ENCODE measurements at places on chromosomes 7 and 10.

DNA sequence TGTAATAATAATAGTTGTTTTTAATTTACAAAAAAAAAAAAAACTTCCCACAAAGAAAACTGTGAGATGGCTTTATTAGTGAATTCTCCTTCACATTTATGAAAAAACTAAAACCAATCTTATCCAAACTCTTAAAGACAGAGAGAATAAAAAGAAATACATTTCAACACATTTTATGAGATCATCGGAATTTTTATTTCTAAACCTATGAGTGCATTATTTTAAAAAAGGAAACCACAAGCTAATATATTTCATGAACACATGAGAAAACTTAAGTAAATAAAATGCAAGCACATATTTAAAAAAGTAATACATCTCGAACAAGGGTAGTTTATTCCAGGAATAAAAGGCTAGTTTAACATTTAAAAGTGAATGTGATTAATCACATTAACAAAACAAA, 31.5 kb downstream of the C7orf25 start:
- no peak for DNase-seq

- no peak for DNase-seq
Observed at GRCh38 chr7:152968514-152968913, 209.0 kb downstream of the ACTR3B start.

- DNase-seq: no peak
Observed at GRCh38 chr10:110790913-110791506, 80.7 kb upstream of the PDCD4 start.

GRCh38 chr10:35639021-35639727, 2.9 kb downstream of the FZD8 start:
- DNase-seq: peak; percentile 46

DNA sequence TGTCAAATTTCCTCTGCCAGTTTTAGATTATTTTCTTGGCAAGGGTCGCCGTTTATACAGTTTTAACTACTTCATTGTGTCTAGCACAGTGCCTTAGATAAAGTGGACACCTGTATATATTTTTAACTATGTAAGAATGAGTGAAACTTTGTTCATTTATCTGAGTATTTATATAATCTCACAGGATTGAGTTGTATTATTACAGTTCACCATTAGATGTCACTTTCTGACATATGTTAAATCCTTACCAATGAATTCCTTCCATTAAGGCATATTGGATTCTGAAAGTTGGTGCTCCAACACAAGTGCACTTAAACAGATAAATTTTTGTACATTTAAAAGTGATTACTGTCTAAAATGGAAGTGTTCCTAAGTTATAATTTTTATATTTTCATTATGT, 43.0 kb downstream of the ZMYND11 start:
- DNase-seq: peak; percentile 51

DNA sequence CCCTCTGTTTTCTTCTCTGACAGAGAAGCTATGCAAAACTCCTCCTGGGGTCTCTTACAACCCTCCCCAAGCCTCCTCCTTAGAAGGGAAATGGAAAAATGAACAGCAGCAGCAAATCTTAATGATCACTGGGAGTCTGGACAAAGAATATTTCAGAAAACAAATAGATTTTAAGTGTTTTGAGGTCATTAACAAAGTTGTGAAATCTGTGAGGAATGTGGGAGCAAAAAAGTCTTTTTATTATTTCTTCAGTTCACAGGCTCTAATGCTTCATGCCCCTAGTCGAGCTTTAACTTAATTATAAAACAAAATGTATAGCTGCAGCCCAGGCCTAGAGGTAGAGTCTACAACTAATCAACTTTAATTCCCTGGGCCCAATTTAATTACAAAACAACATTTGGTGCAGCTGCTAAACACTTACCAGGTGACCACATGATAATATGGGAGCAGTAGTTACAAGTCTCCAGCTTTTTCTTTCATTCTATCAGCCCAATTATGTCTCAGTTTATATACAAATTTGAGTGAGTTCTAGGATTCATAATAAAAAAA, 293.2 kb downstream of the THSD7A start:
- no peak for DNase-seq

DNA sequence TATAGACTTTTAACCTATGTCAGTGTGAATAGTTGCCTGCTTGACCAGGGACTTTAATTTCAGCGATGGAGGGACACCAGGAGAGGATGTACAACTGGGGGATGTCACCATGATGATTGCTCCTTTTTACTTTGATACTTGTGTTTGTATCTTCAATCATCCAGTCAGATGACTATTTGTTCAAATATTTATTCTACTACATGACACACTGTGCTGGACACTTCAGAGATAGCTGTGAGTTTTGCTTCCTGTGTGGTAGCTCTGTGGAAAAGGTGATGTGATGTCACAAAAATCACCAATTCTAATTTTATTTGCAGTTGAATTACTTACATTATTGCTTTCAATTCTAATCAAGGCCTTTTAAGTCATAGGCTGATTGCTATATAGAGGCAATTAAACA, 62.7 kb upstream of the CREB5 start:
- no peak for DNase-seq

DNA sequence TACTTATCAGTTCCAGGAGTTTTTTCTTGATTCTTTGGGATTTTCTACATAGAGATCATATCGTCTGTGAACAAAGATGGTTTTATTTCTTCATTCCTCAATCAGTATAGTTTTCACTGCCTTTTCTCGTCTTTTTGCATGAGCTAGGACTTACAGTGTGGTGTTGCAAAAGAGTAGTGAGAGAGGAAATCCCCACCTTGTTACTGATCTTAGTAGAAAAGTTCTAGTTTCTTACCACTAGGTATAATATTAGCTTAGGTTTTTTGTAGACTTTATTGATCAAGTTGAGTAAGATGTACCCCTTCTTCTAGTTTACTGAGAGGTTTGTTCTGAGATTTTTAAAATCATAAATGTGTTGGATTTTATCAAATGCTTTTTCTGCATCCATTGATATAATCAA, 123.3 kb downstream of the TMEM26 start:
- DNase-seq: no peak

DNA sequence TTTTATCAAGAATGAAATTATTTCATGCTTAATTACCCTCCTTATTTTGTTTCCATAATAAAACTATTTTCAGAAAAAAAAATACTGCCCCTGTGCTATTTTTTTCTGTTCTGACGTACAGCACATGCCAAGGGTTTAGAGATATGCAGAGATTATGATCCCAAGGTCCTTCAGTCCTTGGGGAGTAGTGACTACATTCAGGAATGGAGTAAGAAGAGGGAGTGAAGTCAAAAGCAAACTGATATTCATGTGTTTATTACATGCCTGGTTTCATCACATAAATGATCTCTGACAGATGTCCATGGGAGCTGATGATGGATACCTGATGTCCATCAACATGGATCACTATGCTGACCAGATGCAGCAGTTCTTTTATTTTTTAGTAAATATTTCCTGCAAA, 17.2 kb downstream of the AKAP9 start:
- DNase-seq: no peak

- no peak for DNase-seq
Observed at GRCh38 chr7:142168746-142169145, 57.2 kb downstream of the MGAM2 start.

GRCh38 chr7:5528071-5528814, 104.6 kb upstream of the TNRC18 start:
- no peak for DNase-seq

DNA sequence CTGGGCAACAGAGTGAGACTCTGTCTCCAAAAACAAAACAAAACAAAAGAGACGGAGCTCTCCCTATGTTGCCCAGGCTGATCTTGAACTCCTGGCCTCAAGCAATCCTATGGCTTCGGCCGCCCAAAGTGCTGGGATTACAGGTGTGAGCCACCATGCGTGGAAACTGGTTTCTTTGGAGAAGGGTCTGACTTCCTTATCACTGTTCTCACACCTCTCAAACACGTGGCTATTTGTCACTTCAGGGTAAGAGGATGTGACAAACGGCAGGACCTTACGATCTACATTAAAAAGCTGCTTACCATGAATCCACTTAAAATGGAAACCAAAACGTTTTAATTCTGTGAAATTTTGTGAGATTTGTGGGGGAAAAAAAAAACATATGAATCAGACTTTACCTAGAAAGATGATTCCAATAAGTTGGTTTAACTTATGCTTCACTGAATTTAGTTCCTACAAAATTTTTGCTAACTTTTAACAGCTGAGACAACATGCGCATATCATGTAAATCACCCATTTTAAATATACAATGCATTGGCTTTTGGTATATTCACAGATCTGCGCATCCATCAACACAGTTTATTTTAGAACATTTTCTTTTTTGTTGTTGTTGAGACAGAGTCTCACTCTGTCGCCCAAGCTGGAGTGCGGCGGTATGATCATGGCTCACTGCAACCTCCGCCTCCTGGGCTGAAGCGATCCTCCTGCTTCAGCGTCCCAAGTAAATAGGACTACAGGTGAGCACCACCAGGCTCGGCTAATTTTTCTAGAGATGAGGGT, 18.7 kb upstream of the FOXK1 start:
- peak; percentile 35 for DNase-seq

DNA sequence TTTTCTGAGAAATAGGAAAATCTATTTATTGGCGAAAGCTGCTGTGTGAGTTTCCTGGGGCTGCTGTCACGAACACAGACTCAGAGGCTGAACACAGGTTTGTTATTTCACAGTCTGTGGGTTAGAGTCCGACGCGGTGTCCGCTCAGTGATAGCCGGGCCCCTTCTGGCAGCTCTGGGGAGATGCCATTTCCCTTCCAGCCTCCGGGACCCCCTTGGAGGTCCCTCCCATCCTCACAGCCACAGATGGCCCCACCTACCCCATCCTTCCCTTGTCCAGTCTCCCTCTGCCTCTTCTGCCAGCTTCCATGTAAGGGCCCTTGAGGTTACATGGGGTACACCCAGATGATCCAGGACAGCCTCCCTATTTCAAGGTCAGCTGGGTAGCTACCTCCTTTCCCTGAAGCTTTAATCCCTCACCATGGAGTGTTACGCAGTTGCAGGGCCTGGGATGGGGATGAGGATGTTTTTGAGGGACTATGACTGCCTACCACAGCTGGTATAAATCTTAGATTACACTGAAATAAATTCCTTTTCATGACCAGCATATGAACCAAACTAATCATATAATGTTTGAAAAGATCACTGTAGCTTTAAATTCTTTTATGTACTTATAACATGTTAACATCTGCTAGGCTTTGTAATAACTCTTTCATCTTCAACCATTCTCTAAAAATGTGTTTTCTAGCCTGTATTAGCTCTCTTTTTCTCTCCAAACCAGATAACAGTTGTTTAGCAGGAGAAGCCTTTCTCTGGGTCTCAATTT, 98.5 kb downstream of the WDR37 start:
- DNase-seq: no peak

DNA sequence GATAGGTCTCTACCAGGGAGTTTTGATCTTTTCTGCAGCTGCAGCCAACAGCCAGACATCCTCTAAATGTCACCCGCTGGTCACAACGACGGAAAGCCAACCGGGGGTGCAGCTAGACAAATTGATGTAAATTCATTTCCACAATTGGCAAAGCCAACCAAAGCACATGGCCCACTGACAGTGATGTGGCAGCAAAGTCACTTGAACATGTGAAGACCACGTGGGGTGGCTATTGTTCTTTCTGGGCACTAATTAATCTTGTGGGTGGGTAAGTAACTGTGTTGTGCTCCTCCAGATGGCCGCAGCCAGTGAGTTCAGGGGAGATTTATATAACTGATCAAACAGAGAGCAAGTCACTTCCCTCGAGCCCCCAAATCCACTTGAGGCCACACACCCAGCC, 354.1 kb downstream of the ANKRD30A start:
- no peak for DNase-seq

DNA sequence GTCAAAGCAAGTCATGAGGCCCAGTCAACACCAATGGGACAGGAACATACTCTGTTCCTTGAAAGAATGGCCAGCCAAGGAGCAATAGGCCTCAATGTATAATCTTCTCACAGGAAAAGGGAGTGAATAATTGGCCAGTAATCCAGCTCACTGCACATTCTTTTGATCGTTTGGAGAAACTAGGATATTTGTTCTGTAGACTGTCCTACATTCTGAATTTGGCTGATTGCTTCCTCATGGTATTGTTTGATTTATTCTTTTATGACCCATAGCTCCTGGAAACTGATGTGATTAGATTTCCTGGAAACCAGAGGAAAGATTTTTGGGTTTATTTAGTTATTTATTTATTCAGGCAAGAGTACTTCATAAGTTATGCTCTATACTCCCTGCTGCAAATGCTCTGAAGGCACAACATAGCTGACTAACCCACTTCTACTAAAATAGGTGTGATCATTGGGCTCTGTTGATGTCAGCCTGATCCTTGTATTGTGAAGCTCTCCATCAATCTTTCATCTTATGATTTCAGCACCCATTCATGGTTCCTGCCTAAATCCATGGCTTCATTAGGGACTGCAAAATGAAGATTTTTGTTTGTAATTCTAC, 745.2 kb downstream of the SUGCT start:
- DNase-seq: no peak

- no peak for DNase-seq
Observed at GRCh38 chr10:132438091-132439024, 41.4 kb downstream of the PWWP2B start.

- DNase-seq: no peak
Observed at GRCh38 chr10:17771017-17771416, 19.0 kb downstream of the TMEM236 start.

GRCh38 chr7:143243111-143243510, 20.1 kb upstream of the GSTK1 start:
- DNase-seq: no peak

GRCh38 chr10:103926722-103927319, 8.8 kb upstream of the STN1 start:
- no peak for DNase-seq

DNA sequence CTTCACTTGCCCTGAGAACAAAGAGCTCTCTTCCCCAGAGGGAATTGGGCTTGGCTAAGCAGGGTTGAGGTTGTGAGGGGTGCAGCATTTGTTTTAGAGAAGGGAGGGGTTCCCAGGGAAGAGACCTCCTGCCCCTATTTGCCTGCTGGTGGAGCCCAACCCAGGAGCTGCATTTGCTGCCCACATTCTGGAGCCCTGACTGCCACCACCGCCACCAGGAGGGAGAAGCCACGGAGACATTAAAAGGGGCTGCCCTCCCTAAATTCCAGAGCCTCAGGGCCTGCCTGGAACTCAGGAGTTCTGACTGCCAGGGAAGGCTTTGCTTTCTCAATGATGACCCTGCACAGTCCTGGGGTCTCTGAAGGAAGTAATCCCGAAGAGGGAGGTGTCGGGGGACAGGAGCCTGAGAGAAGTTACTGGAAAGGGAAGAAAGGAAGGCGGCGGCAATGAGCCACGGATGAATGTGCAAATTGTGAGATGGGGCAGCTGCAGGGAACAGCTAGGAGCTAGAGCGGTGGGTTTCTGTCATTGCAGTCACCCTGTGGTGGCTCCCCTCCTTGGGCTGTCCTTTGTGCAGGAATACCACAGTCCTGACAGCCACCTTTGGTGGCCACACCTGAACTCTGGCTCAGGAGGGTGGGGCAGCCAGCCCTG, 51.3 kb downstream of the NEURL1 start:
- DNase-seq: no peak

- no peak for DNase-seq
Observed at GRCh38 chr10:69867699-69868558, 66.2 kb downstream of the COL13A1 start.
